ENCODE measurements at places on chromosomes 2 and 18.

DNA sequence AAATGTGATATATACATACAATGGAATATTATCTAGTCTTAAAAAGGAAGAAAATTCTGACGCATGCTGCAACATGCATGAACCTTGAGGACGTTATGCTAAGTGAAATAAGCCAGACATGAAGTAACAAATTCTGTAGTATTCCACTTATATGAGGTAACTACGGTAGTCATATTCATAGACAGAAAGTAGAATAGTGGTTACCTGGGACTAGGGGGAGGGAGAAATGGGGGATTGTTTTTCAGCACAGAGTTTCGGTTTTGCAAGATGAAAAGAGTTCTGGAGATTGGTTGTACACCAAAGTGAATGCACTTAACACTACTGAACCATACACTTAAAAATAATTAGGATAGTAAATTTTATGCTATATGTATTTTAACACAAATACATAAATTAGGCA is 215.9 kb upstream of the FBXO11 start:
- DNase-seq: no peak

GRCh38 chr2:102843764-102844443 is 82.1 kb downstream of the TMEM182 start:
- no peak for DNase-seq

- DNase-seq: no peak
These were observed 8.6 kb upstream of the TMEM214 start for GRCh38 chr2:27024188-27024587.

DNA sequence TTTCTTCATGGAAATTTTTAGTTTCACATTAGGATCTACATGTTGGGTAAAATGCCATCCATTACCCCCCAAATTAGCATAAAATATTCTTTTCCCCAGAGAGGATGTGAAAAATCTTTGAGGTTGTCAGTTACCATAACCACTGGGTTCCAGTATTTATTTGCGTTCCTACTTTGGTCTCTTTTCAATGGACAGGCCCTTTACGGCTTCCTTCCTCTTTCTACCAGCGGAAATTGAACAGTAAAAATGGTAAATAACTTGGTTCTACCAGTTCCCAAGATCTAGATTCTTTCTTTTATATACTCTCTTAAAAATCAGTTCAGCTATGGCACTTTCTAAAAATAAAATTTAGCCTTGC is 169.2 kb upstream of the APCDD1 start:
- no peak for DNase-seq

DNA sequence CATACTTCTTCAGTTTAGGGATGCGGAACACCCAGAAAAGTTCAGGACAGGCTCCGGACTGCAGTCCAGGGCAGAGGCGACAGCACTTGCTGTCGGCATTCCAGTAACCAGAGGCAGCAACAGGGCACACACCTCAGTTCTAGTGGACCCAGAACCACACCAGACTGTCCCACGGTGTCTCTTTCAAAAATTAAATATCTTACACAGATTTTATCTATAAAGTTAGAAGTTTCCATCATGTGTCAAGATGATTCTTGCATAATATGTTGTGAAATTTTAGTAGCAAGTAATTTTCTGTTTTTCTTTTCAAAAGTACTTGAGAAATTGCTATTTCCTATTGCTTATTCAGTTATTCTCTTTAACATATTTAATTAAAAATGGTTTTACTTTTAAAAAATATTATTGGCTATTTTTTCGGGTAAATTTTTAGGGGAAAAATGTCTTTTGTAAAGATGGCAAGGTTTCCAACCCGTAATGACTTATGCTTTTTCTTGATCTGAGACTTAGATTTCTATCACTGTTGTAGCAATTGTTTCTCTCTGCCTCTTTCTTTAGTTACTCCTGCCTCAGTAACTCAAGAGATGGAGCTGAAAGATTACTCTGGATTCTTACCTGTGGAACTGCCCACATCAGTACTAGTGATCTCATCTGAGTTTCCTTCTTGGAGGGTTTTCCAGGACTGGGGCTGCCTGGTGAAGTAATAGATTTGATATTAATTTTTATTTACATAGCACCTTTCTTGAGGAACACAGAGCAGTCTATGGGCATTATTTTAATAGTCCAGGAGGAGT is 182.7 kb downstream of the LTBP1 start:
- DNase-seq: no peak

DNA sequence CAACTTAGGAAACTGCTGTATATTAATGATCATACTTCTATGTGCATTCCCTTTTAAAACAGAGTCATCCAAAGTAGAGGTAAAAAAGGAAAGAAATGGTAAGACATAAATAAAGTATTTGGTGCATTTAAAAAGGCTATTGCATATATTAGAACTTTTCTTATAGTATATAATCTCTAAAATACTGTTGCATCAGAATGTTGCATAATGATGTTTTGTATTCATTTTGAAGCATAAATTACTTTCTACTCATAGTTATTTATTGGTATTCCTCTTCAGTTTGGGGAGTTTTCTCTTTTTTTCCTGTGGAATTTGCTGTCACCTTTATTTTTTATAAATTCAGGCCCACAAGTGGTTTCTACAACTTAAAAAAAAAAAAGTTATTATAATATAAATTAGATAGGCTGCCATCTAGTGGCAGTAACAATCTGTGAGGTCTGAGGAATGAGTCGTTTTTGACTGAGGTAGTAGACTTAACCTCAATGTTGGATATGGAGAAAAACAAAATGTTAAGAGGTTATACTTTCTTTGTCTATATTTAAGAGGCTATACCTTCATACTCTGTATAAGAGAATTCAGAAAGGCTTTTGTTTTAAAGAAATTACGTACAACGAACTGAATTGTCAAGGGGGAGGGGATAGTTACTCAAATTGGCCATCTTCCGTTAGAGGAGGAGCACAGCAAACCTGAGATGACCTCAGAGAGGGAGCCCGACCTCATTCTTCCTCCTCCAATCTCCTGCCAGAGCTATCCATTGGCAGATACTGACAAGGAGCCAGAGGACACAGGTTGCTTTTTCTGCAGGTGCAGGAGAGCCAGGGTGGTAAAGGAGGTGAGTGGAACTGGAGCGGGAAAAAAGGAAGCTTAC is 23.8 kb downstream of the ANKAR start:
- no peak for DNase-seq

DNA sequence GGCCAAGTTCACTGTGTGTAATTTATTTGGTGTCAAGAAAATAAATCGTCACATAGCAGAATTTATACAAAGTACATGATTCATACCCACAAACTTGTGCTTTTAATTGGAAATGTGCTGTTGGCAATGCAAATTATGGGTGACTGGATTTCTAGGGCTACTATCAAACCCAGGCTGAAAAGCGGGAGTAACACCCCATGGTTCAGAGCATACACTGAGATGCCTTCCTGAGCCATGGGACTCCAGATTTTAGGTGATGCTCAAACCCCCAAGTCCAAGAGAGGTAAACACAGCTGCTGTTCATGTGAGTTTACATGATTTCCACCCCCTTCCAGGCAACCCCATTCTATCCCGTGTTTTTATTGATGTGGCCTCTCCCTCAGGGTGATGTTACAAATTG is 565.9 kb upstream of the ID2 start:
- DNase-seq: no peak

DNA sequence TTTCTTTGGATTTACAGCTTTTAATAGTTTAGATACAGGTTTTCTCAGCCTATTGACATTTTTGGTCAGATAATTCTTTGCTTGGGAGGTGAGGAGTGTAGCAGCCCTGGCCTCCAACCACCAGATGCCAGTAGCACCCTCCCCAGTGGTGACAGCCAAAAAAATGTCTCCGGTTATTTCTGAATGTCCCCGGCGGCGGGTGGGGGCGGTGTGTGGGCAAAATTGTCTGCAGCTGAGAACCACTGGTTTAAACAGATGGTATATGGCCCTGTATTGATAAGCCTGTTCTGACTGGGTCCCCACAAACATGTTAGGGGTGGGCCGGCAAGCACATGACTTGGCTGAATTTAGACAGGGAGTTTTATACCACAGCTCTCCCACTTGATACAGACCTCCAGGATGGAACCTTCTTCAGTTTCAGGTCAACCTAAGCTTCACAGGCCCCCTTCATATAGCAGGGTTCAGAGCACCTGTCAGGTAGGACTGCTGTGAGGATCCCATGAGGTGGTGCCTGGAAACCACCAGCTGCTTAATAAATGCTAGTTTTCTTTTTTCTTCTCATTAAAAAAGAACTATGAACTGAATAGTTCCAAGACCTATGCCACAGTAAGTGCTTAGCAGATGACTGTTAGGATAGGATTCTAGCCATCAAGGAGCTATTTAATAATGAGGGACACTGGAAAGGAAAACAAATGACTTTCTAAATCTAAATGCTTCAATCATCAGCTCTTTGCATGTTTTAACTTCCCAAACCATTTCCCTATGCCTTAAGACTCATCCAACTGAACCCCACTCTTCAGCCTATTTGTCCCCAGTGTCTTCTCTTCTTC is 18.1 kb downstream of the LPIN2 start:
- peak; percentile 48 for DNase-seq

- DNase-seq: no peak
These were observed 129.4 kb downstream of the ZEB2 start for GRCh38 chr2:144390424-144391020.

DNA sequence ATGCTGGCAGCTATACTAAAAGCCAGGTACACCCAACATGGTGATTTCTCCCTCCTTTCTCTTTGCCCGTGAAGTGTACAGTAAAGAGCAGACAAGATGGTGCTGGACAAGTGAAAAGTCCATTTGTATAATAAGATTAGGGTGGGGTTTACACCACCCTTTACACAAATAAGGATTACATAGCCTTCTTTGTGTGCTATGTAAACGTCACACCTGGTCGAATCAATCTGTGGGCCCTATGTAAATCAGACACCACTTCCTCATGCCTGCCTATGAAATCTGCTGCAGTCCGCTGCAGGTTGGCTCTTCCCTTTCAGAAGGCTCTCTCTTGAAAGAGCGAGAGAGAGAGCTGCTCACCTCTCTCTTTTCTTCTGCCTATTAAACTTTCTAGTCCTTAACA is 1054.3 kb upstream of the SLC39A10 start:
- no peak for DNase-seq

DNA sequence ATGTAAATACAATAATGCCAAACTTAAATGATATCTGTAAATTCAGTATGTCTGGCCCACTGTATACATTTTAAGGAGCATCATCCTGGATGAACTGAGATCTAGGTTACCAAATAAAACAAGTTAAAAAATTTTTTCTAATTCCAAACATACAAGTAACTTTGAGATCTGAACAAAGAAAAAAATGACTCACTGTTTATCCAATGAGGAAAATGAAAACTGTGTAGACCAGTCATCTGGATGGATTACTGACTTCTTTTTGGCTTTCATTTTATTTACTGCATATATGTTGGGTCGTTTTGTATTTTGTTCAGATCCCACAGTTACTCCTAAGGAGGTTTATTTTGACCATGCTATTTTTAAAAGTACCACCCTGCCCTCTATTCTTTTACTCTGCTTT is 189.8 kb downstream of the RBM43 start:
- no peak for DNase-seq

DNA sequence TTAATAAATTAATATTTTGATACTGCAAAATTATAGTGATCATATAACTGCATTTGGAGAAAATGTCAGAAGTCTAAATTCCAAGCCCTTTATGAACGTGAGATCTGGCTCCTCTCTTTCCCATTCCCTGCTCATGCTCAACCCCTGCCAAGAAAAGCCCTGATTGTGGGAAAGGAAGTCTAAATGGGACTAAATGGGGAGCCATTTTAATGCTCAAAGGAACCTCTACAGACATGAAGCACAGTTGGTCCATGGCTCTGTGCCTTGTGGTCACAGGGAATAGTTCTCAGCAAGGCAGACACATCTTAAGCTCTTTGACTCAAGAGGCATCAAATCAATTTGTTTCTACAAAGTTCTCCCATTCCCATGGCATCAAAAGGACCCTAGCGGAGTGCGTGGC is 29.3 kb upstream of the INSIG2 start:
- DNase-seq: no peak

DNA sequence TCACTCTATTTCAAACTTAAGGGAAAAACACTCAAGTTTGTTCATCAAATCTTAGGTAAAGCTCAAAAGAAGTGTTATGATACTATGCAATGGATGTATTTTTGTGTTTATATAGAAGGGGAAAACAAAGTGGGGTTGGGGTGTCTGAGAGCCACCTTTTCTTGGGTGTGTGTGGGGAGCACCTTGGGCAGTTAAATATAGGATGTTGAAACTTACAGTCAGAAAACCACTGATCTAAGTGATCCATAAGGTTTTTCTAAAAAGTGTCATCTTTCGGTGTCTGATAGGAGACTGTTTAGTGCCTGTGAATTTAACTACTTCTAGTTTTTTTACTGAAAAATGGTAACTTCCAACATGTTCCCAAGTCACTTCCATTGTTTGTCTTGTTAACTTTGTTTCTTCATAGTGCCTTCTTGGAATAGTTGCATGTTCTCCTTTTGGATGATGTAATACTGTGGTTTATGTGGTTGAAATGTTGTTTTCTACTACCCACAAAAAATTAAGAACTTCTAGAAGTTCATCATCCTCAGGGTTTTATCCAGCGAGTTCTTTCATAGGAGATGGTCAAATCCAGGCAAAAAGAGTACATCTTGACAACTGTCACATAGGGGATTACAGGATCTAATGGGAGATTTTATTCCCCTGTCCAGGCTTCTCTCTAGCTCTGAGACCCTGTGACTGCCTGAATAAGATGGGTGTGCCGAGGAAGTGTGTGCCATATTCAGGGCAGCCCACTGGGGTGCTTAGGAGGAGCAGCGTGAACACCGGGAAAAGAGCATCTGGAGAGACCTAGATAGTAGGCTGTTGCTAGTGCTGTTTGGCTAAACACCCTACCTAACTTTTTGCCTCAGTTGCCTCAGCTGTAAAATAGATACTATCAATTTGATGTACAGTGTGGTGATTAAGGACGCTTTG is 46.2 kb downstream of the CAB39 start:
- no peak for DNase-seq

GRCh38 chr2:12335131-12335530 is 381.6 kb upstream of the TRIB2 start:
- DNase-seq: no peak

DNA sequence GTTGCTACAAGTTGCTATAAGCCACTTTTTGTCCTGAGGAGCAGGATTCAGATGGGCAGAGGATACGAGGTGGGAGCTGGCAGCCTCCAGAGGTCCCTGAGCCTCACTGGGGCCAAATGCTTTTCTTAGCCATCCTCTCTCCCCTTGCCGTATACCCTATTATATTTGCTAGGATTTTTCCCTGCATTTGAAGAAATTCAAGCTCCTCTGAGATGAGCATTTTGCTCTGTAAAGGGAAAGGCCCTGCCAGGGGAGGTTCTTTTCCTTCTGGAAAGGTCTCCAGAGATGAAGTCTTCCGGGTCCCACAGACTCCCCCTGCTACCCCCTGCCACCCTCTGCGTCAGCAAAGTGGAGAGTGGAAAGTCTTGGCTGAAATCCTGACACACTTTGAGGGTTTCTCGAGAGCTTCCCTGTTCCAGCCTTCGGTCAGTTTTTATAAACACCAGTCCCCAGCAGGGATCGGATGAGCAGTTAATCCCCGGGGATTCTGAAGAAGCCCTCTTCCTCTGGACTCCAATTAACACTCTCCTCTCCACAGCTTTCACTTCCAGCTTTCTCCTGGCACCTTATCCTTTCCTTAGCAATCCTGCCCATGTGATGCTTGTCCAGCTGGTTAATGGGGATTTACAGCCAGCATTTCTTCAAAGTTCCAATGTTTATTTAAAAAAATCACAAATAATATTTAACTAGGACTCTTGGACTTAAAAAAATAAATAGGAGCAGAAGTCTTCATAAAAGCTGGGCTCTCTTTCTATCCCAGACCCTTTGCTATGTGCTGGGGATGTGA is 13.1 kb downstream of the CYRIA start:
- DNase-seq: no peak

GRCh38 chr2:190283783-190284182 is 35.8 kb downstream of the HIBCH start:
- no peak for DNase-seq

GRCh38 chr18:45316127-45316526 is 299.1 kb upstream of the SLC14A2 start:
- no peak for DNase-seq
